CD4-positive, alpha-beta T cell treated with Interleukin-17A for 1 hour (primary cell): ENCODE measurements at places on chromosomes 16 and 17.

- DNase-seq: no peak
These were observed 10.5 kb downstream of the C17orf75 start for GRCh38 chr17:32331243-32332040.

DNA sequence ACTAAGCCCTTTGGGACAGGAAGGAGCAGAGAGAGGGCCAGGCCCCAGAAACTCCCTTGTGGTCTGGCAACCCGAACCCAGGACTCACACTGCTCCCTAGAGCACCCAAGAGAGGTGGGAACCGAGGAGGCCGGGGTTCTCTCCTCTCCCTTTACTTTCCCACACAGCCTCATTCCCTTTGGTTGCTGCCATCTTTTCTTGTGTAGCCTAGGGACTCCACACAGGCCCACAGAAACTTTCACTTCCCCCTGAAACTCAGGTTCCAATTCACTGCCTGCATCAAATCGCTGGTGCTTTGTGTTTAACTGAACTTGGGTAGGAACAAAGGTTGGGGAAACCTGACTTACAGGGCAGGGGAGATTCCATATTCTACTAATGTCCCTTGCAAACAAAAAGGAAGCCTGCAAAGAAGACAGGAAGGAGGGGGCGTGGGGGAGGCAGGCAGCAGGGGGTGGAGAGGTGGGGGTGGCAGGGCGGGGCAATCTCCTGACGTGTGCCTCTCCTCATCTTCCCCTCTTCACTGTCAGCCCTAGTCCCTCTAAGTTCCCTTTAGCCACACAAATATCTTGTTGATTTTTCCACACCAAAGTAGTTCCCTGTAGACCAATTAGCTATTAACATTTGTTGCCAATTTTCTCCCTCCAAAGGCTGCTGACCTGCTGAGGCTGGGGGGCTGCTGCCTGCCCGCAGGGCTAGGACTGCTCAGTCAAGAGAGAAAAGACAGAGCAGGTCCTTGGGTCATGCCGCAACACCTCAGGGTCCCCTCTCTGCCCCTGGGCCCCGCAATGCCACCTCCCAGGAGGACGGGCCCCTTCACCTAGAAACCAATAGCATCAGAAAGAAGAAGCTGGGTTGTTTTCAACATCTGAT lies 8.0 kb downstream of the ST3GAL2 start:
- DNase-seq: peak; percentile 80

- peak; percentile 63 for DNase-seq
These were observed at the start of gene VAT1 for GRCh38 chr17:43021741-43022512. Gene VAT1, minus strand, starts transcription at chr17:43022385. Its CDS starts 63 bp downstream, at chr17:43022322.

DNA sequence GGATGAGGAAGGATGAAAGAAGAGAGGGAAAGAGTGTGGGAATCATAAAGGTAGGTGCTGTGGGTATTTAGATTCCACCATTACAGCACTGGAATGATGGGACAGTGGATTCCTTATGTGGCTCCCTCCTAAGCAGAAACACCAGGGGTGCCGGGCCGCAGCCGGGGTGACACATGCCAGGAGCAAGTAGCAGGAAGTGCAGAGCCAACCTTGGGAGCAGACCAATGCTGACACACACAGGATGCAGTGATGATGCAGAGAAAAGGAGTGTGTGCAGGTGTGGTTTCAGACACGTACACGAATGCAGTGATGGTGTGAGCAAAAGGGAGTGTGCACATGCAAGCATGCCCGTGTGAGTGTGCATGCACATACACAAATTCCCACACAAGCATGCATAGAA lies 338.0 kb downstream of the SLC39A11 start:
- no peak for DNase-seq

GRCh38 chr16:10906914-10907756 lies 30.1 kb downstream of the CIITA start:
- no peak for DNase-seq

GRCh38 chr17:10713318-10713717 lies 15.9 kb downstream of the ADPRM start:
- no peak for DNase-seq
